ENCODE measurements at places on chromosomes 2 and 18.

DNA sequence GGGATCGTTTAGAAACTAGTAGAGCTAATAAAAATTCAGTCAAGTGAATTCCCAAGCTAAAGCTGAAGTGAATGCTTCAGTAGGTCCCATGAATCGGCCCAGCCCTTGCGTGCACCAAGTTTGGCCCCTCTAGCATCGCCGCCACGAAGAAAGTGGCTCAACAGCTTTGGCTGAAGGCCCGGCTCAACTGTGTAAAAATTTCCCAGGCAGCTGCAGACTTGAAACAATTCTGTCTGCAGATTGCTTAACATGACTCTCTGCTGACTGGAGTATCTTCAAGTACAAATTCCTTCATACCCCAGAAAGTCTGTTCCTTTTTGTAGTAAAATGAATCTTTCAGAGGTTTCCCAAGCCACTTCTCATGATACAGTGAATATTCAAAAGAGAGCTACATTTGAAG lies 32.7 kb downstream of the ALMS1 start:
- peak; percentile 47 for DNase-seq

GRCh38 chr2:152394326-152394725 lies 59.4 kb downstream of the FMNL2 start:
- no peak for DNase-seq

DNA sequence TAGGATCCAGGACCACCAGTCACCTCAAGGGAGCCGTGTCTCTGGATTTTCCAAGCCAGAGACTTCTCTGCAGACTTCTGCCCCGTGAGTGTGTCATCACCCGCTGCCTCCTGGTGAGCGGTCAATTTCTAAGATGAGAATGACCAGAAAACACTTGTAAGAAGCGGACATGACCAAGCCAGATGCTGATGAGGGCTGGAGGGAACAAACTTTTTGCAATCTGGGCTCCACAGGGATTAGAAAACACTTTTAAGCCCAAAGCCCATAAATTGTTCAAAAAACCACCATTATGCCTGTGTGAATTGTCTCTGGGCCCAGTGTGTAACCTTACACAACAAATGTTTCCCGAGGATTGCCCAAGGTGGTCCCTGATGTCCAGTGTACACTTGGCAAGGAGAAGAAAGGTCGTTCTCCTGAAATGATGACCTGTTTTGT lies 5.3 kb upstream of the NPPC start:
- DNase-seq, result no peak

DNA sequence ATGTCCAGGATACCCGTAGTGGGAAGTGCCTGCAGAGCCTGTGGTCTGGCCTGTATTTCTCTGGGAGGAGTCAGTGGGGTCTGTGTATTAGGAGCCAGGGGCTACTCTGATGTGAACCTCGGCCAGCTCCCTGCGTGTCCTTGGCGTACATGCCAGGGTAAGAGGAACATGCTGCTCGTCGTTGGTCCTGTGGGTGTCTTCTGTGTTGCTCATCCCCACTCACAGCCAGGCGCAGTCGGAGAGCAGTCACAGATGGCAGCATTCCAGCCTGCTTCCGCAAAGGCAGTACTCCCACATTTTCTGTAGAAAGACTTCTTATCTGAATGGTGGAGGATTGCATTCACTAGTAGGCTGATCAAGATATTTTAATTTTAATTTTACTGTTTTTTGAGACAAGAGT lies 84.9 kb downstream of the DGKD start:
- DNase-seq, result no peak

GRCh38 chr2:237508361-237508760 lies 21.3 kb downstream of the MLPH start:
- DNase-seq, result no peak

GRCh38 chr2:20352230-20352578 lies 1.6 kb upstream of the PUM2 start:
- DNase-seq, result no peak

Measured in EL (cell line).